ENCODE measurements at places on chromosomes 3 and 15.

GRCh38 chr3:143643905-143644304 is 204.4 kb downstream of the SLC9A9 start:
- DNase-seq: no peak

GRCh38 chr15:69863446-69863845 is 234.3 kb downstream of the TLE3 start:
- no peak for DNase-seq

DNA sequence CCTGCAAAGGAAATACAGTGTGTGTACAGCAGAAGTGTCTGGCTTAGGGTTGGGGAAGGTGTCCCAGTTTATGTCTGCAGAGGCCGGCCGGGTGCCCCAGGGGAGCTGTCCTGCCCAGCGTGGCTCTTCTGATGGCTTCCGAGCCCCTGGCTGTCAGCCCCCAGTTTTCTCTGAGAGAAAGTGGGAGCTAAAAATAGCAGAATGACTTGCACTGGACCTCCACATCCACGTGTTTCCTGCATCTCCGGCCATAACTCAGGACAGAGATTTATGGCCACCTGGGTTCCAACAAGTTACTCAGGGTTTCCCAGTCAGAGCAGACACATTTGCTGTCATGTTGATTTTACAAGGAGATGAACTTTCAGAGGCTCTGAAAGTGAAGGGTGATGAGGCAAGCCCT is 192.0 kb downstream of the ATP10A start:
- no peak for DNase-seq

GRCh38 chr3:116701070-116701469 is 8.5 kb upstream of the TUSC7 start:
- no peak for DNase-seq

- no peak for DNase-seq
These were observed 402.0 kb upstream of the TBL1XR1 start for GRCh38 chr3:177599326-177599725.

DNA sequence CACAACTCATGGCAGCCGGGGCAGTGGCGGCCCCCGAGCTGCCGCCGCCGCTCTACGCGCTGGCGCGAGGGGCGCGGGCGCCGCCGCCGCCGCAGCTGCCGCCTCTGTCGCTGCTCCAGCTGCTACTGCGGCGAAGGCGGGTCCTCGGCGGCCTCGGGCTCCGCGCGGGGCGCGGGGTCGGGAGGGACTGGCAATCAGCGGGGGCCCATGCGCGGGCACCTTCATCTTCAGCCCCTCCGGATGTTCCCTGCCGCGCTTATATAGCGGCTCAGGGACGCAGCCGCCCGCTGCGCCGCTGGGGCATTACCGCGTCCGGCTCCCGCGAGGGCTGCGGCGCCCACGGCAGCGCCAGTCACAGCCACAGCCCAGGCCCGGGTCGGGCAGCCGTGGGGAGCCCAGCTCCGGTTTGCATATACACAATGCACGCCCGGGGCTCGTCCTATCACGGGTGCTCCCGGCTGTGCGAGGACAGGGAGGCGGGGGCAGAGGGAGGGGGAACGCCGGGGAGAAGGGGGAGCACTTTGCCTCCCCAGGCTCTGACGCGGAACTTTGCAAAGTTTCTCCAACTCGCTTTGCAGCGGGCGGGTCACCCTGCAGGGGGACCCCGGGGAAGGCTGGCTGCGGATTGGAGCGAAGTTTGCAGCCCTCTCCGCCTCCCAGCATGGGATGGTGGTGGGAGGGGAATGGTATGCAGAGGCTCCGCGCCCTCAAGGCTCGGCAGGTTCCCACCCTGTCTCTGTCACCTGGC is at the start of gene VGLL3:
Gene VGLL3 (minus strand): TSS at position 416 of the 748 bp plus-strand sequence. CDS start 406 bp downstream, at position 10.
- DNase-seq: no peak

DNA sequence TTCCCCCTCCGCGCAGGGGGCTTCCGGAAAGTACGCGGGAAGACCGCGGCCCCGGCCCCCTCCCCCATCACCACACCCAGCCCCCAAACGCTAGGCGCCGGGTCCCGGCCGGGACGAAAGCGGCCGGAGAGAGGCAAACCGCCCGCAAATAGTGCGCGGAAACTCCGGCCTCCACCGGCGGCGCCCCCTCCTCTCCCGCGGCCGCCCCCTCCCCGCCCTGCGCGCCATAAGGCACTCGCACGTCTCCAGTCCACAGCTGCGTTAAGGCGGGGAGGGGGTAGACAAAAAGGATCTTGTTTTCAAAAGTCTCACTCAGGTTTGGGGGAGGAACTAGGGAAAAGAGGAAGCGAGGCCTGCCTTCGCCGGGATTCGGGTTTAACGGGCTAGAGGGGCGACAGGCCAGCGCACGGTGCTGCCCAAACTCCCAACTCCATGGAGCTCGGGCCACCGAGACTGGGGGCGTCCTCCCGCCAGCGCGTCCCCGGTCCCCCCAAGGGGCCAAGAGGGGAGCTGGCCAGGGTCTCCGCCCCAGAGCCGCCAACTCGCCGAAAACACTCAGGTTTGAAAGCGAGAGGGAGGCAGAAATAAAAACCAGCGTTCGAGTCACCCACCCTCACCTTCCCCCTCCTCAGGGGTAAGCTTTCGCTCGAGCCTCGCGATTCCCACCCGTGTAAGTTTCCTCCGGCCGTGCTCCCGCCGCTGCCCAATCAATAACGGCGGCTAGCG is 1.8 kb downstream of the ANP32A start:
- no peak for DNase-seq

All from epithelial cell of prostate (primary cell).